ENCODE measurements at places on chromosomes 13 and 19. TPM values are rescaled to one million over a fixed set of nuclear protein-coding genes. Genes with fewer than 3 reads are reported as not detected.

METTL21C gene
- total RNA-seq, result 0.17 TPM

- no peak overlapping the region for H3K27ac ChIP-seq
- no peak overlapping the region for H3K4me3 ChIP-seq
- H3K4me1 ChIP-seq, result no peaks in the 10 kb centered on the region
- H3K36me3 ChIP-seq, result no peaks in the 10 kb centered on the region
These were observed 121.8 kb downstream of the AKAP11 start for GRCh38 chr13:42393573-42394360.

DNA sequence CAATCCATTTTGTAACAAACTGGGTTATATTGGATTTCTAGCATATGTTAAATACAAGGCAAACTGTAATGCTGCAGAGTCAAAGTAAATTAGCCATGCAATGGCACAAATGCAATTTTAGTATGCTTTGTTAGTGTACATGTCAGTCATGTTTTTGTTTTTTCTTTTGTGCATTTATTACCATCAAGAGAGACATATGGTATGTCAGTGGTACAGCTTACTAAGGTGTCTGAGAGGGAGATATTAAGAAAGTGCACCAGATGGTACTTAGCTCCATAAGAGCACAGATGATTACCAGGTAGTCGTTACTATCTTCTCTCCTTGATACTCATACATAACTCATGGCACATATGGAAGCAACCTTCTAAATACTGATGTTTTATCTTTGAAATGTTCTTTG lies 550.3 kb downstream of the GPC5 start:
- H3K36me3 ChIP-seq, result no peaks in the 10 kb centered on the region
- no peak overlapping the region for H3K27ac ChIP-seq
- no peak for DNase-seq
- no peaks in the 10 kb centered on the region for H3K27me3 ChIP-seq
- no peak overlapping the region for H3K4me3 ChIP-seq

ABCA7 gene
- 9.7 TPM for total RNA-seq

DNA sequence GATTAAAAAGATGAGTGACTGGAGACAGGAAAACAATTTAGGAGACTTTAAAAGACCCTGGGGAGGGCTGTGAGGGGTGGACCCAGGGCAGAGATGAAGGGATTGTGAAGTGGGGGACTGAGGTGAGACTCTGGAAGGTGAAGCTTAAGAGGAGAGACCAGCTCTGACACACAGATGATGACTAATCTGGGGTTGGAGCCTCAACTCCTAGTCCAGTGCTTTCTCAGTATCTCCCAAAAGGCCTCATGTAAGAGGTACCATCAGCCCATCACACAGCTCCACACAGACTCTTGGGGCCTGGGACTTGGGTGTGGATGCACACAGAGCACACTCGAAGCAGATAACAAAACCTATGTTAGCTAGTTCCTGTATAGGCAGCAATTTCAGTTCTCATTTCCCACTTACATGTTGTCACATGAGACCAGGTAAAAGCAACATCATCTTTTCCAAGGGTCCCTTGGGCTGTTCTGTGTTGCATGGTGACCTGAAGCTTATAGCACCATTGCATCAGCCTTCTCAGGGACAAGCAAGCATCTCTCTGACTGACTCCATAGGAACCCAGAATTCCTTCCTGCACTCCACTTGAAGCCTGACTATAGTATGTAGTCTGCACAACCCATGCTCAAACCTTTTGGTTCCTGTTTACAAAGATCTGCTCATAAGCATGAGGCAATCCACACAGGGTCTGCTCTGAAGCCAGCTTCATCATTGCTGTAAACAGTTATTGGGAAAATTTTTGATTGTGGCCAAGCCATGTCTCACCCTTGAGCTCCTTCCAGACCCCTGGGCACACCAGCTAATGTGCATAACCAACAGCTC lies 88.6 kb upstream of the MYCBP2 start:
- no peaks in the 10 kb centered on the region for H3K36me3 ChIP-seq
- no peak overlapping the region for H3K4me3 ChIP-seq
- H3K4me1 ChIP-seq, result no peaks in the 10 kb centered on the region
- no peak for DNase-seq
- H3K27me3 ChIP-seq, result no peaks in the 10 kb centered on the region

DNA sequence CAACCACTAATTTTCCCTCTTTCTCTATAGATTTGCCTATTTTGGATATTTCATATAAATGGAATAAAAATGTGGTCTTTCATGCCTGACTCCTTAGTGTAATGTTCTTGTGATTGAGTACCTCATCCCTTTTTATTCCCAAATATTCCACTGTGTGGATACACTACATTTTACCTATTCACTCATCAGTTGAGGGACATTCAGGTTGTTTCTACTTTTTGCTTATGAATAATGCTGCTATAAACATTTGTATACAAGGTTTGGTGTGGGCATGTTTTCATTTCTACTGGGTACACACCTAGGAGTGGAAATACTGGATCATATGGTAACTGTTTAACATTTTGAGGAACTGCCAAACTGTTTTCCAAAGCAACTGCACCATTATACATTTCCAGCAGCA lies 5.1 kb upstream of the WBP4 start:
- no peak for DNase-seq
- peaks cover 5% of the 10 kb centered on the region for H3K4me1 ChIP-seq
- no peak overlapping the region for H3K27ac ChIP-seq
- no peaks in the 10 kb centered on the region for H3K36me3 ChIP-seq
- H3K27me3 ChIP-seq, result no peaks in the 10 kb centered on the region
- no peak overlapping the region for H3K4me3 ChIP-seq

DNA sequence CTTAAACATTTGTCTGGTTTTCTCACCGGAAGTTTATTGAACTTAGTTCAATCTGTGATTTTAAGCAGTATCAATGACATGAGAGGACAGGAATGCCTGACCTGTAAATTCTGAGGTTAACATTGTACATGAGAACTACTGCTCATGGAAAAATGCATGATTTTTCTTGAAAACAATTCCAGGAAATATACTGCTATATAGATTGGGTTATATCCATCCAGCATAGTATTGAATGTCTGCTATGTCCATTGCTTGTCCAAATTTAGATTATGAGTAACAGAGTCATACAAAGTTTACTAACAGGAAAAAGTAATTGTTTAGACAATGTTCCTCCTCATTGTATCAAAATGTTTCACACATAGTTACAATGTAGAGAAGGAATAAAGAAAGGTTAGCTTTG lies 606.8 kb downstream of the DACH1 start:
- no peaks in the 10 kb centered on the region for H3K4me1 ChIP-seq
- H3K4me3 ChIP-seq, result no peak overlapping the region
- H3K27me3 ChIP-seq, result no peaks in the 10 kb centered on the region

MEIOSIN gene
- not detected for total RNA-seq

DNA sequence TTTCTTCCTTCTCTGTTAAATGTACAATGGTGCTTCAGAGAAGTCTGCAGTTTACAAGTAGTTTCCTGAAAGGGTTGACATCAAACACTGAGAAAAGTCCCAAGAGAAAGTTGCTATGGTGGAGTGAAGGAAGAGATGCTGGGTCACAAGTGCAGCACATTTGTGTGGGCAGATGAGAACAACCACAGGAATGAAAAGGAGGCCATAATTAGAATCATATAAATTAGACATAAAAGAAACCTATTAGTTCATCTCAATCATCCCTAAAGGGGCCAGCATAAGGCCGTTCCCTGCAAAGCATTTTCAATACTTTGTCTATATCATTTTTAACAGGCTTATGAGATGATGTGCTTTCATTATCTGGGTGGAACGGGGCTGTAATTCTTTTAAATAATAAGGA lies 359.2 kb downstream of the IRS2 start:
- H3K27me3 ChIP-seq, result no peaks in the 10 kb centered on the region
- H3K36me3 ChIP-seq, result no peaks in the 10 kb centered on the region
- H3K4me1 ChIP-seq, result no peaks in the 10 kb centered on the region
- H3K4me3 ChIP-seq, result no peak overlapping the region

ETV2 gene
- 0.51 TPM for total RNA-seq

GRCh38 chr13:67013709-67014108 lies 216.4 kb downstream of the PCDH9 start:
- H3K36me3 ChIP-seq, result no peaks in the 10 kb centered on the region
- H3K27ac ChIP-seq, result no peak overlapping the region
- no peak overlapping the region for H3K4me3 ChIP-seq

- no peak overlapping the region for H3K4me3 ChIP-seq
- no peak for DNase-seq
- no peaks in the 10 kb centered on the region for H3K36me3 ChIP-seq
- peaks cover 9% of the 10 kb centered on the region for H3K4me1 ChIP-seq
These were observed 37.1 kb downstream of the MLLT1 start for GRCh38 chr19:6242677-6243076.

GRCh38 chr19:47609906-47610894 lies 1.3 kb downstream of the BICRA start:
- H3K27me3 ChIP-seq, result no peaks in the 10 kb centered on the region
- DNase-seq, result peak; percentile 38
- H3K4me3 ChIP-seq, result peak overlapping the region; percentile 69
- no peaks in the 10 kb centered on the region for H3K36me3 ChIP-seq
- peak overlapping the region; percentile 50 for H3K27ac ChIP-seq
- peaks cover 4% of the 10 kb centered on the region for H3K4me1 ChIP-seq

DNA sequence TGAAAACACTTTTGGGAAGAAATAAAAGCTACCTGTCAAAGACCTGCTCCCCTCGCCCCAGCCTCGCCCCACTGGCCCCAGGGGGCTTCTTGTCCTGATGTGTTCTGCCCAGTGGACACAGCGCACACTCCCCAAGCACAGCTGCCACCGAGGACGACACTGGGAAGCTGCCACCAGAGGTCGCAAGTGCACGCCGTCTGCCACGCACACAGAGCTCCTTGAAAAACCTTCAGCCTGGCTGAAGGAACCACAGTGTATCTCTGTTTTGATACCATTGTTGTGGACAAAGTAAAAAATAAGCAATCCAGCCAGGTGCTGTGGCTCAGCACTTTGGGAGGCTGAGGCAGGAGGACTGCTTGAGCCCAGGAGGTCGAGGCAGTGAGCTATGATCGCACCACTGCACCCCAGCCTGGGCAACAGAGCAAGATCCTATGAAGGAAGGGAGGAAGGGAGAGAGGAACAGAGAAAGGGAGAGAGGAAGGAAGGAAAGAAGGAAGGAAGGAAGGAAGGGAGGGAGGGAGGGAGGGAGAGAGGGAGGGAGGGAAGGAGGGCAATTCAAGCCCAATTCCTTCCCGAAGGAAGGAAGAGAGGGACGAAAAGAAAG lies 57.3 kb downstream of the CEBPG start:
- H3K27ac ChIP-seq, result no peak overlapping the region
- no peaks in the 10 kb centered on the region for H3K36me3 ChIP-seq
- no peaks in the 10 kb centered on the region for H3K27me3 ChIP-seq
- peak; percentile 62 for DNase-seq

MAST3 gene
- 2.3 TPM for total RNA-seq

- no peaks in the 10 kb centered on the region for H3K36me3 ChIP-seq
- H3K27ac ChIP-seq, result peak overlapping the region; percentile 82
- no peak for DNase-seq
- peak overlapping the region; percentile 96 for H3K4me3 ChIP-seq
- H3K4me1 ChIP-seq, result peaks cover 2% of the 10 kb centered on the region
- no peaks in the 10 kb centered on the region for H3K27me3 ChIP-seq
These were observed 949 bp upstream of the ZNF260 start for GRCh38 chr19:36528921-36529518.

- no peak for DNase-seq
- H3K4me3 ChIP-seq, result no peak overlapping the region
- peaks cover 6% of the 10 kb centered on the region for H3K4me1 ChIP-seq
- H3K36me3 ChIP-seq, result no peaks in the 10 kb centered on the region
- no peak overlapping the region for H3K27ac ChIP-seq
These were observed 12.6 kb upstream of the GARRE1 start for GRCh38 chr19:34241513-34242337.

GPR183 gene
- total RNA-seq, result not detected

- H3K27me3 ChIP-seq, result no peaks in the 10 kb centered on the region
- no peak for DNase-seq
- no peaks in the 10 kb centered on the region for H3K36me3 ChIP-seq
These were observed 2.8 kb upstream of the A1BG start for GRCh38 chr19:58355908-58356765.

GRCh38 chr13:95749545-95749944 lies 72.6 kb downstream of the DNAJC3 start:
- H3K27me3 ChIP-seq, result no peaks in the 10 kb centered on the region
- H3K36me3 ChIP-seq, result no peaks in the 10 kb centered on the region
- no peak overlapping the region for H3K27ac ChIP-seq
- no peak for DNase-seq
- H3K4me1 ChIP-seq, result no peaks in the 10 kb centered on the region

DNA sequence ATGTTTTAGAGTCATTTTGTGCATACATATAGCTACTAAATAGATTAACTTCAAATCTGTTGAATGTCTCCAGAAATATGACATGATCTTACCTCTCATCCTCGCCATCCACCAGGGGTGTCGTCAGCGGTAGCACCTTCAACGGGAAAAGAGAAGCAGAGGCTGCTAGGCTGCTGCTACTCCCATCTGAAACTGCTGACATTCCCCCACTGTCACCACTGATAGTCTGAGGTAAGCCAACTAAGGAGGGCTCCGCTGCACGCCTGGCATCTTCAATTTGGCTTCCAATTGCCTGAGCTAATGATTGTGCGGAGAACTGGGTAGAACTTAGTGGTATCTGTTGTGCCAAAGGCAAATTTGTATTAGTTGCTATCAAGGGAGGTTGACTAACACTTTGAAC lies 3.1 kb downstream of the TSC22D1 start:
- peaks cover 12% of the 10 kb centered on the region for H3K4me1 ChIP-seq
- H3K27me3 ChIP-seq, result no peaks in the 10 kb centered on the region
- peaks cover 10% of the 10 kb centered on the region for H3K36me3 ChIP-seq
- DNase-seq, result no peak

ZNF677 gene
- total RNA-seq, result 15.7 TPM

ZNF69 gene
- total RNA-seq, result 7.1 TPM

SULT2B1 gene
- total RNA-seq, result not detected

NLRP4 gene
- not detected for total RNA-seq

DNA sequence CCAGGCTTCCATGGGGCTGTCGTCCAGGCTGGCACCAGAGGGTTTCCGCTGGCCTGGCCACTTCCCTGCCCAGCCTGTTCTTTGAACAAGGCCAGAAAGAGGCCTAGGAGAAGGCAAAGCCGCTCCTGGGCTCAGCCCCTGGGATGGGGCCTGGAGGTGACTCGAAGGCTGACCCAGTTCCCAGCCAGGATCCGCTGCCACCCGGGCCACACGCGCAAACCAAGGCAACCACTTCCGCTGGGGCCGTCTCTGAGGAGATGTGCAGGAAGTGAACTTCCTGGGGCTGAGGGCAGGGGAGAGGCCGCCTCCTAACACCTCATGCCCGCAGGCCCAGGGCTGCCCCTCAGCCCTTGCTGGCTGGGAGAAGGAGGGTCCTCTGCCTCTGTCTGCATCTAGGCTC lies 15.2 kb downstream of the PLEKHF1 start:
- no peak overlapping the region for H3K4me3 ChIP-seq
- H3K4me1 ChIP-seq, result peaks cover 7% of the 10 kb centered on the region
- H3K27ac ChIP-seq, result no peak overlapping the region
- H3K36me3 ChIP-seq, result peaks cover 4% of the 10 kb centered on the region
- DNase-seq, result no peak
- no peaks in the 10 kb centered on the region for H3K27me3 ChIP-seq

Data from fibroblast of lung (primary cell).